ENCODE measurements at places on chromosomes 3 and 15.

- DNase-seq = no peak
Observed at GRCh38 chr3:13062647-13063046, 10.6 kb downstream of the IQSEC1 start.

- no peak for DNase-seq
Observed at GRCh38 chr3:186425788-186426730, 64.0 kb upstream of the DGKG start.

DNA sequence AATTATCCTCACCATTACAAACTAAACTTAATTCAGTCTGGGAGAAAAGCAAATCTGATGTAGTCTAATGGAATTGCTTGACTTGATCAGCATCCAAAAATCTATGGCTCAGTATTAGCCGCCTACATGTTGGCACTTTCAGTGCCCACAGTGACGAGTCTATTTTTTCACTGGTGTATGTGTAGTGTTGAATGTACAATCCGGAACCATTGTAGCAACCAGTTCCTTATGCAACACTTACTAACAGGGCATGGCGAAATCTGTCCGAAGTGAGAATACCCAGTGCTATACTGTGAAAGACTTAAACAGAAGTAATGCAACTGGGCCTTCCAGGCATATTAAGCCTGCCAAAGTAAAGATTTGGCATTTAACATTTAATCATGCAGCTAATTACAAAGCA lies 18.6 kb downstream of the LRRN1 start:
- no peak for DNase-seq

- no peak for DNase-seq
Observed at GRCh38 chr3:12188328-12188648, 29.6 kb upstream of the TIMP4 start.

DNA sequence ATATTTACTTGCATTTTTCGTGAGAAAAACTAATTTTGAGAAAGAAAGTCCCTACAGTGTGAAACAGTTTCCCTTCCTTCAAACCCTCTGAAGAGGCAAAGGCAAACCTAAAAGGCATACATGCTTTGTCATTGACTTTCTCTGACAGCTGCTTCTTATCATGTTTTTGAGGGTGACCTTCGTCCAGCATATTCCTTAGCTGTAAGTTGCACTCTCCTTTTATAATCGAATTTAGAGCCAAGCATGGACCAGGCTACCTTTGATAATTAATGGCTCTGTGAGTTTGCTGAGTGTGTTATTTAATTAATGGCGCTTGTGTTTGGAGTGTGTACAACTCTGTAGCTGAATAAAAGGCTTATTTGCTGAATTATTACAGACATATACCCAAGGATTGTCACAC lies 684.2 kb upstream of the CFAP20DC start:
- DNase-seq = no peak

- no peak for DNase-seq
Observed at GRCh38 chr3:67335813-67336212, 318.6 kb downstream of the SUCLG2 start.

DNA sequence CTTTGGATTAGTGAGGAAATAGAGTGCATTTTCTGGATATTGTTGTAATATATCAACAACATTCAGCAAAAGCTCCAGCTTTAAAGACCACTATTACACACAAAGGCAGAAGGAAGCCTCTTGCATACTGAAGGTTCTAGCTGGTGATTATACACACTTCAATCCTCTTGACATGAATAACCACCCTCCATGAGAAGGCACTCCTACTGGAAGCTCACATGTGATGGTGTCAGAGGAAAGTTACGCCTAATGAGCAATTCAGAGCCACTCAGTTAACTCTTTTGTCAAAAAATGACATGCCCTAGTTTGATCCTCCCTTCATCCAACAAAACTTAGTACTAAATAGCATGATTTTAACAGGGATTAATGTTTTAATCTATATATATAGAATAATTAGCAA lies 124.6 kb upstream of the LYSMD4 start:
- no peak for DNase-seq

- no peak for DNase-seq
Observed at GRCh38 chr15:76209523-76209922, 101.7 kb downstream of the ETFA start.

GRCh38 chr15:81074773-81075172 lies 59.3 kb upstream of the CFAP161 start:
- no peak for DNase-seq

DNA sequence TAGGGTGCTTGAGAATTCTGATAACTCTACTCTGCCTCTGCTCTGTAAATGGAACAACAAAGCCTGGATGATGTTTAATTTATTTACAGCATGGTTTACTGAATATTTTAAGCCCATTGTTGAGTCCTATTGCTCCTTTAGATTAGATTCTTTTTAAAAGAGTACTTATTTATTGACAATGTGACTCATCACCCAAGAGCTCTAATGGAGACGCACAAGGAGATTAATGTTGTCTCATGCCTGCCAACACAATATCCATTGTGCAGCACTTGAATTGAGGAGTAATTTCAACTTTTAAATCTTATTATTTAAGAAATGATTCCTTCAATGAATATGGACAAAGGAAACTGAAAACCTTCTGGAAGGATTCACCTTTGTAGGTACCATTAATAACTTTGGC lies 691.4 kb downstream of the ZBBX start:
- no peak for DNase-seq

- no peak for DNase-seq
Observed at GRCh38 chr3:95886616-95887015, 927.8 kb upstream of the EPHA6 start.

- no peak for DNase-seq
Observed at GRCh38 chr3:23085261-23085660, 117.9 kb upstream of the UBE2E2 start.

DNA sequence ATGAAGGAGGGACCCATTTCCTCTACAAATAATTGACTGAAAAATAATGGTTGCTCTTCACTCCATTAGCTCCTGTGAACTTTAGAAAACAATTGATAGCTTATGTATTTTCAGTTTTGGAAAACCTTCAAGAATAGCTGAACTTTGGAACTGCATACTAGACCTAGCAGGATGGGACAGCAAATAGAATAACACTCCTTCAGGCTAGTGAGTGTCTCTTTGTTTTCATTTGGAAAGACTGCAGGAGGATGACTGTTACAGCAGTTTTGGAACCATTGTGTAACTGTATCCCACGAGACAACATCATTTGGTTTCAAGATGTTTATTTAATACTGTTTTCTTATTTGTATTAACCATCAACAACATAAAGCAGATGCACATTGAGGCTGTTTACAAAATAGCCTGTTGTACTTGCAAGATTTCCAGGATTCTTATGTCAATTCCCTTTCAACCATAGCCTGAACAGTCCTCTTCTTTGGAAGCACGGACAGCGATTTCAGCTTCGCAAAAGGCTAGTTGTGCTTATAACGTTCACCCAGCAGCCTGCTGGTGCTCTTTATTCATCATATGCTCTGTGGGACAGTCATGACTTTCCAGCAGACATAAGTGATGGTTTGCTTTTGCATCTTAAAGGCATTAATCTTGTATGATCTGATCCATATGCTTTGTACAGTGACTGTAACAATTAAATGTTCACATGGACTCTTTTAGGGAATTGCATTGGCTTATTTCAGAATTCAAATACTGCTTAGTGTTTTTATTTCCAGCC lies 335.5 kb downstream of the IL5RA start:
- DNase-seq = no peak

- DNase-seq = no peak
Observed at GRCh38 chr15:101175401-101175800, 76.4 kb downstream of the CHSY1 start.

GRCh38 chr15:57079446-57079845 lies 161.0 kb downstream of the TCF12 start:
- DNase-seq = no peak

GRCh38 chr3:193832833-193833413 lies 239.9 kb downstream of the OPA1 start:
- no peak for DNase-seq

GRCh38 chr3:106635826-106636225 lies 741.4 kb upstream of the CCDC54 start:
- no peak for DNase-seq

Measured in SW 1271 (cell line).